Urinary bladder (tissue), 4 donors: ENCODE measurements at places on chromosomes 12 and 14. TPM values are rescaled to one million over a fixed set of nuclear protein-coding genes. Genes with fewer than 3 reads are reported as not detected.

DNA sequence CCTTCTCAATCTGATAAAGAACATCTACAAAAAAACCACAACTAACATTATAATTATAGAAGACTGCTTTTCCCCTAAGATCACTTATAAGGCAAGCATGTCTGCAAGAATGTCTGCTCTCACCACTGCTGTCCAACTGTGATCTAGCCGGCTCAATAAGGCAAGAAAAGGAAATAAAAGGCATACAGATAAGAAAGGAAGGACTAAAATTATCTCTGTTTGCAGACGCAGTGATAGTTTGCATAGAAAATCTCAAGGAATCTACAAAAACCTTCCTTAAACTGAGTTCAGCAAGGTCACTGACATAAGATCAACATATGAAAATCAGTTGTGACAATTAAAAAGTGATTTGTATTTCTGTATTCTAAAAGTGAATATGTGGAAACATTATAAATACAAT, 138.0 kb upstream of the EGLN3 start:
- DNase-seq, result no peak

GRCh38 chr14:78016532-78016931, 153.6 kb upstream of the NRXN3 start:
- no peak for DNase-seq

DNA sequence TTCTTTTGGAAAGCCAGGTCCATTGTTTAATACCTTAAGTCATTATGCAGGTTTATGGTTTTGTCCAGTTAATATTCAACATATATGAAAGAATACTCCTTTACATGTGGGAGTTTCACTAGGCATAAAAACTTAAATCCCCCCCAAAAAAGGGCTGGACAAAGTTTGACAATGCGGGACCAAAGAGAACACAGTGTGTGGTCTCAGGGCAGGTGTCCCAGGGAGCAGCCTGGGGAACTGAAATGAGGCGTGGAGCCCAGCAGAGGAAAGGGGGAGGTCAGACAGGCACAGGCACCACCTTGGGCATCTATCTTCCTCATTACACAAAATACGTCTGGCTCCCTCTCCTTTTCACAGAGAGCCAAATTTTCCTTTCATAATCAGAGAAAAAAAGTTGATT, 22.5 kb downstream of the PKP2 start:
- DNase-seq, result no peak

- no peak for DNase-seq
These were observed 18.7 kb upstream of the TAS2R14 start for GRCh38 chr12:10957741-10958140.

TBPL2 gene
- total RNA-seq, result not detected

- DNase-seq, result no peak
These were observed 10.3 kb downstream of the DAO start for GRCh38 chr12:108890208-108890607.

MYO1H gene
- total RNA-seq, result not detected

DNA sequence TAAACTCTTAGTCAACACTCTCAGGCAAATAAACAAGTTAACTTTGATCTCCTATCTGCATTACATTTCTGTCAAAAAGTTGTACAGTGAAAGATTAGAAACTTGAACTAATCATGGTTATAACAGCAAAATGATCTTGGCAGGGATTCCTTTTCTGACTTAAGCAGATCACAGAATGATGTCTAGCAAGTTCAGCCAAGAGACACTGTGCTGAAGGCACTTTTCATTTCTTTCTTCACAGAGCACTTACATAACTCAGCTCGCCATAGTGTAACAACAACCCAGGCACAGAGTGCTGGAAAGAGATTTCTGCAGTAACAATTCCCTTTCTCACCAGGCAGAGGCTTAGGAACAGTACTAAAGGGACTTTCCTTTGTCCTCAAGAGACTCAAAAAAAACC, 19.6 kb upstream of the CSRP2 start:
- no peak for DNase-seq

DNA sequence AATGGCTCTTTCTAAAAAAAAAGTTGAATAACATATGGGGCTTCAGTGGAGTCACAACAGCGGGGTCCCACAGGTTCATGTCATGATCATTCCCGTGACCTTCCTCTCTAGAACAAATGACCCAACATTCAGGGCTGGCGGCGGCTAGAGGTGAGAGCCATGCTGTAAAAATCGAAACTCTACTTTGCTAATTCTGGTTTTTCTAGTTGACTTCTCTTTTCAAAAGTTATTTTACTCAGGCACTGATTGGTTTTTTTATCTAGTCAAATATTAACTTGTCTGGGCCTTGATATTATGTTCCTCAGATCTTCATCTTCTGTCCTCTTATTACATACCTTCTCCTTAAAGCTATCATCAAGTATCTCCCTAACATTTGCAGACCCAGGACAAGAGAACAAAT, 402.9 kb upstream of the SOX5 start:
- DNase-seq, result no peak

GRCh38 chr12:5096241-5096924, 52.7 kb downstream of the KCNA5 start:
- no peak for DNase-seq

TAS2R9 gene
- total RNA-seq, result 0.37 TPM

DHH gene
- total RNA-seq, result 2.3 TPM

GRCh38 chr14:24662753-24663152, 28.8 kb upstream of the GZMB start:
- DNase-seq, result no peak

SLCO1A2 gene
- total RNA-seq, result not detected

GRCh38 chr12:11795913-11796459, 146.5 kb downstream of the ETV6 start:
- no peak for DNase-seq

MYF6 gene
- total RNA-seq, result 8.6 TPM

DNA sequence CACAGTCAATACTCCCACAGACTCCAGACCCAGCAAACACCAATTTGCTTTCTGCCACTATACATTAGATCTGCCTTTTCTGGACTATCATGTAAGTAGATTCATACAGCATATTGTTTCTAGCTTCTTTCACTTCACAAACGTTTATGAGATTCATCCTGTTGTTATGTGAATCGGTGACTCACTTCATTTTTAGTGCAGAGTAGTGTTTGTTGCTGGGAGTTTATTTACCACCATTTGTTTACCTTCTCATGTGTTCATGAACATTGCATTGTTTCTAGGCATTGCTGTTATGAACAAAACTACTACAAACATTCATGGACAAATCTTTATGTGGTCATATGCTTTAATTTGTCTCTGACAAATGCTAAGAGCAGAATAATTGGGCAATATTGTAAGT, 807.8 kb upstream of the TMEM132C start:
- DNase-seq, result no peak

DNA sequence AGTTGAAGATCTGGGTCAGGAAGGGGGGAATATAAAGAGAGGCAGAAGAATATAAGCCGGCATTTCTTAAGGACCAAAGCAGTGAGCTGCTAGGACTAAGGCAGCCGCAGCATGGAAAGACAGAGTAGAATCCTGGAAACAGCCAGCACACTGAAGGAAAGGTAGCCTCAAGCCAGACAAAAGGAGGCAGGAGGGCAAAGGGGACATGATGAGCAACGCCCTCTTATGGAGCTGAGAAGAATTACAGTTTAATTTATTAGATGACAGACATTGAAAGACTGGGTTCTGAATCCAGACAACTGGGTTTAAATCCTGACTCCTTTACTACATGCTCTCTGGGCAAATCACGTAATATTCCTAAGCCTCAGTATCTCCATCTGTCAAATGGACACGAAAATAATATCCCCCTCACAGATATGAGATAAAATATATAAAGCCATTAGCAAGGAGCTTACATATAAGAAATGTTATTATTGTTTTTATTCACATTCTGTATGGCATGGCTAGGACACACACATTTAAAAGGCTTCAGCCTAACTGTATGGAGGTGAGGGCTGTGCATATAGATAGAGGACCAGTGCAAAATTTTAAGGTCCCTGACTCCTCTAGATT, 8.1 kb upstream of the PCED1B start:
- no peak for DNase-seq

KRT79 gene
- not detected for total RNA-seq

MEG3 gene
- total RNA-seq, result 530 TPM

DNA sequence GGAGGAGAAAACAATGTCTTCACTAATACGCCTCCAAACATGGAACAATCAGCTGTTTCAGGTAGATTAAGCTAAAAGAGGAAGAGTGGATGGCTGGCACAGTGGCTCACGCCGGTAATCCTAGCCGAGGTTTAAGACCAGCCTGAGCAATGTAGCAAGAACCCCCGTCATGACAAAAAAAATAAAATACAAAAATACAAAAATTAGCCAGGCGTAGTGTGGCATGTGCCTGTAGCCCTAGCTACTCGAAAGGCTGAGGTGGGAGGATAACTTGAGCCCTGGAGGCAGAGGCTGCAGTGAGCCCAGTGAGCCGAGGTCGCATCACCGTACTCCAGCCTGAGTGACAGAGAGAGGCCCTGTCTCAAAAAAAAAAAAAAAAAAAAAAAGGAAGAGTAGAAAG, 1.2 kb upstream of the MED13L start:
- no peak for DNase-seq

DNA sequence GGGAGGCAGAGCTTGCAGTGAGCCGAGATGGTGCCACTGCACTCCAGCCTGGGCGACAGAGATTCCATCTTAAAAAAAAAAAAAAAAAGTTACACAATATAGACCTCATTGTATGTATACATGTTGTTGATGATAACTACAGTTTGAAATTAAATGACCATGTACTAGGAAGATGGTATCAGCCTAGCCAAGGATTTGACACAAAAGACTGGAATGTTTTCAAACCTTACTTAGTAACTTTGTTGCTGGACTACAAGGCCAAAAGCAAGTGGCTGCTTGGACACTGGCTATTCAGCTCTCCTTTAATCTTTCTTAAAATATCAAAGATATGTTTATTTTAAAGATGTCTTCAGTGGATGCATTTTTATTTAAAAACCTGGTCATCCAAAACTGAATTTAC, 18.9 kb upstream of the NUDT4 start:
- no peak for DNase-seq

- no peak for DNase-seq
These were observed 1.1 kb upstream of the PAPLN start for GRCh38 chr14:73236157-73236556.

- DNase-seq, result no peak
These were observed 2.5 kb downstream of the USP44 start for GRCh38 chr12:95548539-95549391.

DNA sequence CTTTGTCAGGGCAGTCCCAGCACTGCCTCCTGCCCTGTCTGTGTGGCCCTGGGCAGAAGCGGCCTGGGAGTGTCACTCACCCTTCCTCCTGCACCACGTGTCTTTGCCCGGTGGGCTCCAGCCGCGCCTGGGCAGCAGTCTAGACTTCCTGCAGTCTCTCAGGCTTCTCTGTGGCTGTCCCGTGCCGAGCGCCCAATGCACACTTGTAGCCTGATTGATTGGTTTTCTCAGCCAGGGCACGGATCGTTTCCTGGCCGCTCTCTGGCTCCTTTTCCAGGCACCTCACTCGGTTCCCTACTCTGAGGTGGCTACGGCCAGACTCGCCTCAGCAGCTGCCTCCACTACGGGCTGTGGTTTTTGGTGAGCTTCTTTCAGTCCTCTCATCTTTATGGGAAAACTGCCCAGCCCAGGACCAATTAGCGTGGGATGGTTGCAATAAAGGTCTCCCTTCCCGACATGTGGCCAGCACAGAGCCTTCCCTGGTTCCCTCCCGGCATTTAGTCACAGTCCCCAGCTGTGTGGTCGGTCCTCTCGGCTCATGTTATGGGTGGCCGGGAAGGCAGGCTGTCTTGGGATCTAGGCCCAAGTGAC, 133.1 kb downstream of the CACNA1C start:
- DNase-seq, result no peak

DNA sequence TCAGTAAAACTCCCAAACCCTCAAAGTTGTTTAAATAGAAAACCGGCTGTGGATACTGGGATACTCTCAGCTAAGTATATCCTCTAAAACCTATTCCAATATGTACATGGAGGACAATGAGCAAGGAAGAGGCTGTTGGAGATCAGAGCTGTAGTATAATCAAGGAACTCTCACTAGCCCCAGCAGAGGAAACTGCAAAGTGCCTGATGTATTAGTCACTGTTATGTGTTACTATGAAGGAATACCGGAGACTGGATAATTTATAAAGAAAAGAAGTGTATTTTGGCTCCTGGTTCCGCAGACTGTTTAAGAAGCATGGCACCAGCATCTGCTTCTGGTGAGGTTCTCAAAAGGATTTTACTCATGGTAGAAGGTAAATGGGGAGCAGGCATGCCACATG, 65.6 kb upstream of the RPL10L start:
- no peak for DNase-seq

OSGEP gene
- total RNA-seq, result 28.4 TPM

GRCh38 chr14:79089576-79089975, 919.4 kb downstream of the NRXN3 start:
- peak; percentile 13 for DNase-seq

TMPO gene
- total RNA-seq, result 220 TPM

- no peak for DNase-seq
These were observed 8.7 kb downstream of the MARK3 start for GRCh38 chr14:103393676-103394626.

GRCh38 chr12:95599880-95600279, 48.6 kb upstream of the USP44 start:
- DNase-seq, result no peak

SERPINA5 gene
- total RNA-seq, result 0.63 TPM

PRB3 gene
- not detected for total RNA-seq

HOTAIR gene
- total RNA-seq, result 1.1 TPM

DNA sequence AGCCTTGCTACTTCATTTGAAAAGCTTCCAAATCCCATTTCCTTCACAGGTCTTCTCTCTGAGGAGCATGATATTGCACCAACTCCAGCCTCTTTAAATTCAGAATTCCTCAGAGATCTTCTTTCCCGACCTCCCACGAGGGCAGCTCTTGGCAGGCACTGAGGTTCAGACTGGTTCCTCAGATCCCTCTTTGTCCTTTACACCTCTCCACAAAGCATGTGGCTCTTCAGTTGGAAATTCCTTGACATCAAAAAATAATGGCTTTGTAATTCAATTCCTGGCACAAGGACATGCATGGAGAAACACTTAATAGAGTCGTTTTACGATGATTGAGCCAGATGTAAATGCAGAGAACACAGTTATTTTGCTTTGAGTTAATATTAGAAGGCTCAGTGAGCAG, 63.2 kb upstream of the TMX1 start:
- no peak for DNase-seq

PROX2 gene
- total RNA-seq, result not detected

- no peak for DNase-seq
These were observed 10.0 kb downstream of the NIN start for GRCh38 chr14:50820786-50821509.

- DNase-seq, result no peak
These were observed 4.3 kb downstream of the INF2 start for GRCh38 chr14:104693482-104694431.

GRCh38 chr14:66359500-66359899, 126.7 kb upstream of the CCDC196 start:
- no peak for DNase-seq

DNA sequence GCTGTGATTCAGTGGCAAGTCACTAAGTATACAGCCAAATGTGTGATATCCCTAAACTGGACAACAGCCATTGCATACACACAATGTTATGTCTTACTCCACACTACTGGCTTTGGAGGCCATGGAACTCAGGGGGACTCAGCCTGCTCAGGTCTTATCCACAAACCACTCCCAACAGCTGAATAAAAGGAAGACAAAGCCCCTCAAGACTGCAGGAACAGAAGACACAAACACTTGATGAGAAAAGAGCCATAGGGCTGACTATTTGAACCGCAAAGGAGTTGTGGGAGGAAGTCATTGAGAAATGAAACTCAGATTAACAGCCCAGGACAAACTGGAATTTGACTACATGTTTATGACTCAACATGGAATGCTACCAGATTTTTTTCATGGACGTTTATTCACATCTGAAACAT, 40.9 kb downstream of the PTGER2 start:
- DNase-seq, result no peak

GRCh38 chr14:101033446-101034165, 130.1 kb upstream of the RTL1 start:
- no peak for DNase-seq

POTEM gene
- total RNA-seq, result not detected
